ENCODE measurements at places on chromosomes 12 and 14.
A peak's percentile ranks its signal among the peaks of the same experiment; 100 is the strongest.

DNA sequence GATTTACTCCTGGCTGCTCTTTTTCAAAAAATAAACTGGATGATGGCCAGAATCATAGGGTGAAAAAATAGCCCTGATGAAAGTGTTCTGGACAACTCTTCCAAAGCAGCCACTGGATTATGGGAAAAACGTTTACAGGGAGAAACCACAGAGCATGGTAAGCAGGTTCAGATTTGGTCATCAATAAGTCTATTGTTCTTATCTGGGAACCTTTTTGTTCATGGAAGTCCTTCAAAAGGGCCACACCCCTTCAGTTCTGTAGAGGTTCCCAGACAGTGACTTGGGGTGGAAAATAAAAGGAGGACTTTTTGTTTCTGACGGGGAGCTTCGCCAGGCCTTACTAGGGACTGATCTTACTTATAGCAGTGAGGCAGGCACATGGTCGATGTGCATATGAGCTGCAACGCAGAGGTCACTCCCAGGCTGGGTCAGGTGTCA, 117.4 kb upstream of the SLC38A2 start:
- no peak for DNase-seq

GRCh38 chr12:96157427-96157826, 36.7 kb upstream of the ELK3 start:
- no peak for DNase-seq

- DNase-seq: no peak
Measured at GRCh38 chr14:84927096-84927827, 602.7 kb upstream of the FLRT2 start.

DNA sequence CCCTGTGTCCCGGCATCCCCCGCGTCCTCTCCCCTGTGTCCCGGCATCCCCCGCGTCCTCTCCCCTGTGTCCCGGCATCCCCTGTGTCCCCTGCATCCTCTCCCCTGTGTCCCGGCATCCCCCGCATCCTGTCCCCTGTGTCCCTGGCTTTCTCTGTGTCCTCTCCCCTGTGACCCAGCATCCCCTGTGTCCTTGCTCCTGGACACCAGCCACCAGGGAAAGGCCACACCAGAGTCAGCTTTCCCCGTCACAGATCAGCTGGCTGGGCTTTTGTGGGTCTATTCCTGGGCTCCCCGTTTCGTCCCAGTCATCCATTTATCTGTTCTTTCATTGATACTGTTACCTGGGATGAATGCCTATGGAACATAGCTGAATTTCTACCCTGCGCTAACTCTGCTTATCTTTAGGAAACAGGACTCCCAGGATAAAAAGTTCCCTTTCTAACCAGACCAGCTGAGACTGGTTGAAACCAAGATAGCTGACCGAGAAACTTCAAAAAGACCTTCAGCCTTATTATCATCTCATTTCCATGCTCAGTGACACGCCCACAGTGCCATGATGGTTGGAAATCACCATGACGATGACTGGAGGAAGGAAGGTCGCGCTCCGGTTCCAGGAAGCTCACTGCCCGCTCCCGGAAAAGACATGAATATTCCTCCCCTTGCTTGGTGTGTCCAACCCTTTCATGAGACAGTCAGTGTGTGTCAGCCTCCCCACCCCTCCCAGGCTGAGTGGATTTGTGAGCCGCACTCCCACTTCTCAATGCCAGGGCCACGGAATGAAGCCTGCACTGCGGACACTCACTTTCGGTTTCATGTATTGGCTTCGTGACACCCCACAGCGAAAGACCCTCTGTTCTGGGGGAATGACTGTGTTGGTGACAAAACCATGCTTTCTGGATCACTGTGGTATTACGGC, 276.4 kb upstream of the SFSWAP start:
- DNase-seq: no peak

DNA sequence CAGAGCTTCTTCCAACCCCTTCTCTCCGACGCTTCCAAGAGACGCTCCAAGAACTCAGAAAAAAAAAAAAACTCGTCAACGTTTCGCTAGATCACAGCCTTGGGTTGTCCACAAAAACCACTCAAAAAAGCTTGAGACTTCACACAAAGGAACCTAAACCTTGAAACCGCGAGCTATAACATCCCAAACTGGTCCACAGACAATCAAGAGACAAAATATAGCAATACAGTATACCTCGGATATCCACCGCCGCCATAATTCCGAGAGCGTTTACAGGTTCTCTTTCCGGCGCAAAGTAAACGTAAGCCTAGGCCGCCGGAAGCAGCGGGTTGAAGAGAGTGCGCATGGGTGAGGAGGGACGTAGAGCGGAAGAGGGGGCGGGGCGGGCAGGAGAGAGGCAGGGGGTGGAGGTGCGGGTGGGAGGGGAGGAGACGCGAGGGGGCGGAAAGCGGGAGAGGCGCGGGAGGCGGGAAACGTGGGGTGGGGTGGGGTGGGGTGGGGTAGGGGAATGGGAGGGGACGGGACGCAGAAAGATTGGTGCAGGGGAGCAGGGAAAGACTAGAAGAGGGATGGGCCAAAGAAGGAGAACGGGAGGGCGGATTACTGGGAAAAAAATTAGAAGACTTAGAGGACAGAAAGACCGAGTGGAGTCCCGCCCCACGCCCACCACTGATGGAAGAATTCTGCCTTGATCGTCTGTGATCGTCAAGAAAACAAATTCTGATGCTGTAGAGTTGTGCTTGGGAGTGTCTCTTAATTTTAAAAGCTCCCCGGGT, at the start of gene MED6:
Gene MED6, minus strand, starts transcription at position 274 of the 776 bp plus-strand sequence. Its CDS starts 18 bp downstream, at position 256.
- DNase-seq: peak; percentile 95

- DNase-seq: no peak
Measured at GRCh38 chr12:45121224-45121623, 70.3 kb upstream of the DBX2 start.

- DNase-seq: no peak
Measured at GRCh38 chr12:68981516-68981915, 48.5 kb upstream of the CPM start.

- DNase-seq: no peak
Measured at GRCh38 chr12:110885152-110885840, 35.1 kb downstream of the MYL2 start.

DNA sequence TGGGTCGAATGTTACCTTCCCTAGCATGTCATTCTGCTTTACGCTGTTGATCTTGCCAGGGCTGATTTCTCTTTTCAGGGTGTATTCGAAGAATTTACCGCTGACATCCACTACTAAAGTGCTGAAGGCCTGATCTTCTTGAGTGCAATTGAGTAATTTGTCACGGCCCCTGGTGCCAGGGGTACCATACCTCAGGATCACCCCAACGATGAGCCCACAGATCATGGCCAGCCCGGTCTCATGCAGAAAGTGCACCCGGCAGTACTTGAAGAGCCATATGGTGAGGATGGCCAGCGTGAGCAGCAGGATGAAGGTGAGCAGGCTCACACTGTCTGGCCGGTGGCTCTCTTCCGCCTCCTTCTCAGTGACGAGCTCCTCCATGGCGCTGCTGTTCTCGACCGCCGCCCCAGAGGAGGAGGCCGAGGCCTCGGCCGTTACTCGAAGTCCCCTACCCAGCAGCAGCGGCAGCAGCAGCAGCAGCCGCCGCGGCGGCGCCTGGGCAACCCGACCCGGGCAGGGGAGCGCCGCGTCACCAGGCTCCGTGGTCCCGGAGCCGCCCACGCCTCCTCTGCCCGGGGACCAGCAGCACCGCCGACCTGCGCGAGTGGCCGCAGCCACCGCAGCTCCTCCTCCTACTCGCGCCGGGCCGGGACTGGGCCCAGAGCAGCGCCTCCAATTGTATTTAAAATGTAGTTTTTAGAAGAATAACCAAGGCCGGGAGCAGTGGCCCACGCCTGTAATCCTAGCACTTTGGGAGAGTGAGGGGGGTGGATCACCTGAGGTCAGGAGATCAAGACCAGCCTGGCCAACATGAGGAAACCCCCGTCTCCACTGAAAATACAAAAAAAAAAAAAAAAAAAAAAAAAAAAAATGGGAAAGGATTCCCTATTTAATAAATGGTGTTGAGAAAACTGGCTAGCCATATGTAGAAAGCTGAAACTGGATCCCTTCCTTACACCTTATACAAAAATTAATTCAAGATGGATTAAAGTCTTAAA, 58.5 kb upstream of the TMPO start:
- peak; percentile 68 for DNase-seq

DNA sequence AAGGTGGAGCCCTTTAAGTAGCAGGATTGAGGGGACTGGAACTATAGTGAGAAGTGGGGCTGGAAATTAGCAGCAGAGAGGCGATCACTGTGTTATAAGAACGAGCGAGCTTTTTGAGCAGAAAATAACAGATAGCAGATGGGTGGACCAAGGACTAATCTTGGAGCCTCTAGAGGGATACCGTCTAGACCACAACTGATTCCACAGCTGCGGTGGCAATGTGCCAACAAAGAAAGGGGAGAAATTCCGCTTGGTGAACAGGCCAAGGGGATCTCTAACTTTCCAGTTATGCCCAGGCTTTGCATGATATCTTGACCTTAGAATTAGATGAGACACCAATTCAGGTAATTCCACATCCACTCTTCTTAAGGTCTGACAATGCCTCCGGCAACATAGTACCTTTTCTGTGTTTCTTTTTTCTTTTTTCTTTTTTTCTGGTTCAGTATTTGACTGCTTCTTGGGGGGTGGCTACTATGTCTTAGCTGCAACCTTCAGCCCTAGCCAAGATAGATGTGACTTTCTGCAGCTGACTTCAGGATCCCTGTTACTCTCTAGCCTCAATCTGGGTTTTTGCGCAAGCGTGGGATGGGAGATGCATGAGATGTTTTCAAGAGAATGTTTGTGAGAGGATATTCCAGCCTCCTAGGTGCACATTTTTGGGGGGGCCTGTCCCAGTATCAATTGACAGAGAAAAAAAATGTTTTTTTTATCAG, 143.4 kb upstream of the CPSF6 start:
- peak; percentile 66 for DNase-seq

DNA sequence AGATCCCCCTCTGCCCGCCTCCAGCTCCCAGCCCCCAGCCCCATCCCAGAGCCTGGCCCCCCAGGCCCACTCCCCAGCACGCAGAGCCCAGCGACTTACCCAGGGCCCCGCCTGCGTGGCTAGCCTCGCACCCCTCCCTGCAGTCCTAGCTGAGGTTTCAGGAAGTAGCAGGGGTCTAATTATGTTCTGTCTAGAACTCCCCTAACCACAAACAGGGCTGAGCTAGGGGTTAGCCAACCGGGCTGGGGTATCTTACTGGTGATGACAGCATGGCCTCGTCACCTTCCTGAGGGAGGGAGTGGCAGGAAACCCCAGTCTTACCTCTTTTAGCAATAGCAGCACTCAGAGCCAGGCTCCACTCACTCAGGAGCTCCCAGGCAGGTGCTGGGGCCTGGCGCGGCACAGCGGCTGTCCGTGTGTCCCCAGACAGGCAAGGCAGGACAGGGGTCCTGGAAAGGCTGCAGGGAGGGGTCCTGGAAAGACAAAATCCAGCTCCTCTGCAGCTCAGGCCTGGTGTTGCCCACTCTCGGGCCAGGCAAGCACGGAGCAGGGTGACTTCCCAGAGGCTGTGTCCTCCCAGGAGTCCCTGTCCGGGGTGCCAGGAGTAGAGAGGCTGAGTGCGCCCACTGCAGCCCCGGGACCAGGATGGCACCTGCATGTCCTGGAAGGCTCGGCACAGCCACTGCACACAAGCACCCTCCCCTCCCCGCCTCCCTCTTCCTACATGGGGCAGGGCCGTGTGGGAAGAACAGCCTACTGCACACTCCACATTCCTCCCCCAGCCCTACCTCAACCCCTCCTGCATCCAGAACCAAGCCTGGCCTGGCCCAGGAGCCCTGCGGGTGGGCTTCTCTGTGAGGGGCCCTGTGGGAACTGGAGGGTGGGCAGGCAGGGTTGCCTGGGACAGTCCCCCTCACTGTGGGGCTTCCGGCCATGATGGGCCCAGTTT, at the start of gene GPR132:
Gene GPR132, minus strand, starts transcription at position 151 of the 949 bp plus-strand sequence. CDS start 10,010 bp downstream, outside the sequence.
- peak; percentile 63 for DNase-seq

DNA sequence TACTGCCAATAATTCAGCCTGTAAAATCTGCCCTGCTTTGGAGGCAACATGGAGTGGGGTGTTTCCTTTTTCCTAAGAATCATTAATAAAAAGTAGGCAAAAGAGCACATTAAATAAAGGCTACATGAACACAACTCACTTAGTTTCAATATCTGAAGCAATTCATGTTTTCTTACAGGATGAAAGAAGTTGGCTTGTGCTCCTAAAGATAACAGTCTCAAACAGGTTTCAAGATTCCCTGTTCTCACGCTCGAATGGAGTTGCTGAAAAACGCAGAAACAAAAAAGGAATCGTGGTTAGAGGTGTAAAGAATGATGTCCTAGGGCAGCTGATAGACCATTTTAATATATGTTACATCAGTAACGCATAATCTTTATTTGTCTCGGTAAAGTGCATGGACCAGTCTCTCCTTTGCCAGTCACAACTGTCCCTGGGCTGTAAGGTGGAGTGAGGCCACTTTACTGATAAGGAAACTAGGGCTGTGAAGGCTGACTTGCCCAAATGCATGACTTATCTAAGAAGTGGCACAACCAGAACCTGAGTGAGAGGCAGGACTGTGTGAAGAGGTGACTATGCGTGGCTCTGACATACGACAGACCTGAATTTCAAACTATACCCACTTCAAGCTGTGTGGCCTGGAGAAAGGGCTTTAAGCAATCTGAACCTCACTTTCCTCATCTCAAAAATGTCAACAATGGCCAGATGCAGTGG, 12.6 kb downstream of the GIT2 start:
- DNase-seq: no peak

GRCh38 chr12:119288576-119288975, 46.0 kb upstream of the CCDC60 start:
- DNase-seq: no peak

DNA sequence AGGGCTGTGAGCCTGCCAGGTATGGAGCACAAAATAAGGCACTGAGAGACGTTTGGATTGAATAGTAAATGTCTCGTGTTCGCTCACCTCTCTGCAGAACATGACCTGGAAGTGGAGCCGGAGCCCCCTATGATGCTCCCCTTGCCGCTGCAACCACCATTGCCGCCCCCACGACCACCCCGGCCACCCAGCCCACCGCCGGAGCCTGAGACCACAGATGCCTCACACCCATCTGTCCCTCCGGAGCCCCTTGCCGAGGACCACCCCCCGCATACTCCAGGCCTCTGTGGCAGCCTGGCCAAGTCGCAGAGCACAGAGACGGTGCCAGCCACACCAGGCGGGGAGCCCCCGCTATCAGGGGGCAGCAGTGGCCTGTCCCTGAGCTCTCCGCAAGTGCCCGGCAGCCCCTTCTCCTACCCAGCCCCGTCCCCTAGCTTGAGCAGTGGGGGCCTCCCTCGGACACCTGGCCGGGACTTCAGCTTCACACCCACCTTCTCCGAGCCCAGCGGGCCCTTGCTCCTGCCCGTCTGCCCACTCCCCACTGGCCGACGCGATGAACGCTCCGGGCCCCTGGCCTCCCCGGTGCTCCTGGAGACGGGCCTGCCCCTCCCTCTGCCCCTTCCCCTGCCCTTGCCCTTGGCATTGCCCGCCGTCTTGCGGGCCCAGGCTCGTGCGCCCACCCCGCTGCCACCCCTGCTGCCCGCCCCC, 18.7 kb downstream of the SETD1B start:
- no peak for DNase-seq

DNA sequence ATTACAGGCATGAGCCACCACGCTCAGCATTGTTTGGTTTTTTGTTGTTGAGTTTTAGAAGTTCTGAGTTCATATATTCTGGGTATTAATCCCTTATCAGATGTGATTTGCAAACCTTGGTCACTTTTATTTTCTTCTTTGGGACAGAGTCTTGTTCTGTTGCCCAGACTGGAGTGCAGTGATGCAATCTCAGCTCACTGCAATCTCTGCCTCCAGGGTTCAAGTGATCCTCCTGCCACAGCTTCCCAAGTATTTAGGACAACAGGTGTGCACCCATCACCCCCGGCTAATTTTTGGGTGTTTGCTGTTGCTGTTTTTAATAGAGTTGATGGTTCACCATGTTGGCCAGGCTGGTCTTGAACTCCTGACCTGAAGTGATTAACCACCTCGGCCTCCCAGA, 11.8 kb downstream of the USP30 start:
- no peak for DNase-seq

GRCh38 chr12:54616933-54617680, 17.6 kb downstream of the LACRT start:
- DNase-seq: no peak
